ENCODE measurements at places on chromosomes 2 and 18.

DNA sequence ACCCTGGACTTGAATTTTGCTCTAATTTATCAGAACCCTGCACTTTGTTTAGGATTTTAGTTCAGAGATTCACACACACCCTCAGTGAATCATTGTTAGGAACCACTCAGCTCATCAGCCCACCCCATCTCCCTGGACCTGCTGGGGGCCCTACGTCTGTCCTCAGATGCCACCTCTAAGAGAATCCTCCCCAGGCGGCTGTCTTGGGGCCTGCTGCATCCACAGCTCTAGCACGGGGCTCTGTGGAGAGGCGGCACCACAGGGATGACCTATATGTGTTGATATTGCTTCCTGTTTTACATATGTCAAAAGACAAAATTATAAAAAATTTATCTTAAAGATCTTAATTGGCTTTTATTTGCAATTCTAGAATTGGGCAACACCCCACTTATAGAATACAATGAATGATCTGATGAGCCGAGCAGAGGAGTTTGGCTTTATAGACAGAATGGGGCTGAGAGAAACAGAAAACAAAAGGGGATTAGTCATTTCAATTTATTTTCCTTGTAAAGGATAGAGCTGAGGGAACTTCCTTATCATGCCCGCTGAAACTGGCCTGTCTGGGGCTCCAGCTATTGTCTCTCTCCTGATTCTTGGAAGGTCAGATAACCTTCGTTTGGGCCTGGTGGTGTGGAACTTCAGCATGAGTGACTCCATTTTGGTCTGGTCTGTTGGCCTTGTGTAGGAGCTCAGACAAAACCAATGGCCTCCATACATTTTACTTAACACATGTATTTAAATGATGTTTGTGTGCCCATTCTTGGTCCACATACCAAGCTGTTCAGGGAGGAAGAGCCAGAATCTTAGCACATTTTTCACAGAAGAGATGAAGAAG is 1.4 kb downstream of the MYO7B start:
- DNase-seq = no peak

DNA sequence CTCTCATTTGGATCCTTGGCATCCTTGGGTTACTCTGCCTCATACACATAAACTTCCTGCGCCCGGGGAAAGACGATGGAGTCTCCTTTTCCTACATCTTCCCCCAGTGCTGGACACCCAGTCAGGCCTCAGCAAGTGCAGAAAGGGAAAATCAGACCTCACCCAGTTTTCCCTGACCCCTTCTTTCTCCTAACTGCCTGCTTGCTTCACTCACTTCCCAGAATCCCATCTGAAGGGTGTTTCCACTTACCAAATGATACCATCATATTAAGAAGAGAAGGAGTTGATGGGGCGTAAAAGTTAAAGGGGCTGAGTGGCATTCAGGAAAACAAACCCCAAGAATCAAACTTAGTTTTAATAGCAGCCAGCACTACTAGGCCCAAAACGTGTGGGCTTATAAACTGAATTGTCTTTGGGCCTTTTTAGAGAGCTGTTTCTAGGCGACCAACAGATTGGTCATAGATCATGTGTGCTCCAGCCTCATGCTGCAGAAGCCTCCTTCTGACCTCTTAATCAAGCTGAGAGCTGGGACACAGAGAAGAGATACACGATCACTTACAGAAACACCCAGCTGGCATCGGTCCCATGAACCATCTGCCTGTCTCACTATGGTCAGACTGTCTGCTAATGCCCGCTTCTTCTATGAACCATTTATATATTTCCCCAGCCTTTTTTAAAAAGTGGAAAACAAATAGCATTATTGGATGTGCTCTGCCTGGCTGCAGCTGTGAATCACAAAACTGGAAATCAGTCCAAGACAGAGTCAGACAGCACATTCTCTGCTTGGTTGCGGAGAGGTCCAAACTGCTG is 165.7 kb upstream of the SLC14A2 start:
- DNase-seq = no peak

DNA sequence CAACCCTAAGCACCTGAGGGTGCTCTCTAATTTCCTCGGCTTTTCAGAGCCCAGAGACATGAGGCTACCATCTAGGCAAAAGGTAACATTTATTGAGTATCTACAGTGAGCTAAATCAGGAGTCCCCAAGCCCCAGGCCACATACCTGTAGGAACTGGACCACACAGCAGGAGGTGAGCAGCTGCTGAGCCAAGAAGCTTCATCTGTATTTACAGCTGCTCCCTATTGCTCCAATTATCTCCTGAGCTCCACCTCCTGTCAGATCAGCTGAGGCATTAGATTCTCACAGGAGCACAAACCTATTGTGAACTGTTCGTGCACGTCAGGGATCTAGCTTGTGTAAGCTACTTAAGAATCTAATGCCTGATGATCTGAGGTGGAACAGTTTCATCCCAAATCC is 70.2 kb downstream of the RND3 start:
- DNase-seq = no peak

DNA sequence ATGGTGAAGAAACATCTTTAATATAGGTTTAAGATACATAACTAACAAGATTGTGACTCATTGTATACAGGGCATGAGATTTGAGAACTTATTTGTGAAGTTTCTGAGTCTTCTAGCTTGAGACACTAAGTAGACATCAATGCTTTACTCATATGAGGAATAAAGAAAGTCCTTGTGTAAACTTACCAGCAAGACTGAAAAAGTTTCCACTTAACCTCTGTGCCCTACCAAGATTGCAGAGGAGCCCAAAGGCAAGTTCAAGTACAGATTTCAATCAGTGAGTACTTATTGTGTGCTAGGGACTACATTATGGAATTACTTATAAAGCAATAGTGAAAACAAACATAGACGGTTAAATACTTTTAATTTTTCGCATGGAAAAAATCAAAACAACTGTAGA is 1041.2 kb upstream of the CELF4 start:
- DNase-seq = no peak

DNA sequence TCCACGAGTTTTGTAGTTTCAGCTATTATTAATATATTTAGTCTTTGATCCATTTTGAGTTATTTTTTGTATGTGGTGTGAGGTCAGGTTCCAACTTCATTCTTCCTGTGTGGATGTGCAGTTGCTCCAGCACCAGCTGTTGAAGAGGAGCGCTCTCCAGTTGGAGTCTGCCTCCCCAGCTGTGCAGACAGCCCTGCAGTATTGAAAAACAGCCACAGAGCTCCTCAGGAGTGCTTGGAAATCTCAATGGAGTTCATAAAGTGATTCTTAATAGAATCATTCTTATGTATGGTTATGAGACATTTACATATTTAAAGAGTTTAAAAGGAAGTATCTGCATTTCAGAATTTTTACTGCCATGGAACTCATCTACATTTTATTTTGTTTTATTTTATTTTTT is 17.3 kb downstream of the DGKD start:
- no peak for DNase-seq

GRCh38 chr2:30255466-30256408 is 24.4 kb downstream of the LBH start:
- no peak for DNase-seq

DNA sequence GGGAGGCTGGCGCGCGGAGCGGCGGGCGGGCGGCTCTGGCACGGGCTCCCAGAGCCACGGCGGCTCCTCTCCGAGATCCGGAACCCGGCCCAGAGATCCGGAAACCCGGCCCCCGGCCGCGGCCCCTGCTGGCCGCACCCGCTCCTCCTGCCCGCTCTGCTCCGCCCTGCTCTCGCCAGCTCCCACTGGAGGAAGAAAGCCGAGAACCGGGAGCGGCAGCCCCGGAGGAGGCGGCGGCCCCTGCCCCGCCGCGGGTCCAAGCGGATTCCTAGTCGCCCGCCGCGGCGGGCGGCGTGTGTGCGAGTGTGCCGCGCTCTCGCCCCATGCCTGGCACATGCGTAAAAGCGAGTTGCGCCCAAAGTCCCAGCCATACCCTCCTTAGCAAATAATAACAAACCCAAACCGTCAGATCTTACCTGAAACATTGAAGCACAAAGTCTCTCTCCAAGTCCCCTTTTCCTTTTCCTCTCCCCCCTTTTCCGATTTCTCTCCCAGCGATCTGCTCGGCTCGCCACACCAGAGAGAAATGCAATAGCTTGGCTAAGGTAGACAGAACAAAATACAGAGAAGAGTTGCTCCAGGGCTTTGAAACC is 108.7 kb upstream of the KCTD1 start:
- no peak for DNase-seq

DNA sequence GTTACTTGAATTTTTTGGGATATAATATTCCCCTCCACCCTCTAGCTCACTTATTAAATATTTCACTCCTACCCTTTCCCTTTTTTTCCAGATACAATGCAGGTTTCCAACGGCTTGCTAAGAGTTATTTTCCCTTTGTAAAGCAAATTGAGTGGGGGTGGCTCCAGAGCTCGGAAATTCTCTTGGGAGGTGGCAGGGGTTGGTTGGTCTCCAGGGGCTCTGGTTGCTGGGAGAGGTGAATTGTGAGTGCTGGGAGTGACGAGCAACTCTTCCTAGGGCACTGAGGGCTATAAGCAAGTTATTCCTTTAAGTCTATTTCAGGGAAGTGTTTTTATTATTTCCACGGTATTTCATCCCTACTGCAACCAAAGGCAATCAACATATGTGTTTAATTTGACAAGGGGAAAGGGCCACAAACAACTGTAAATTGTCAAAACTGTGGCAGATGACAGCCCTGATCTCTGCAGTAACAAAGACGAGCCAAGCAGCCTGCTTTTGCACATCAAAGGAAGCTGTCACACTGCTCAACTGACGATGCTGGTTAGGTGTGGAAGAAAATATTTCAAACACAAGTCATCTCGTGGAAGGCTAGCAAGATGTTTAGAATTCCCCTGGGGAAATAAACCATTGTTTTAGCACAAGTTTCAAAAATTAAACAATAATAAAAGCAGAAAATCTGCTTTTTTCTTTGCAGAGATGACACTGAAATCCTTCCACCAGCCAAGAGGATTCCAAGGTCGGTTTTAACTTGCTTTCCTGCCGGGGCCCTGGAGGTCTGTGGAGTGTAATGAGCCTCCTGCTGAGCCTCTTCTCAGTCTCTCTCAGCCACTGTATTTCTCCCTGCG is 34.8 kb upstream of the ASXL2 start:
- no peak for DNase-seq

- no peak for DNase-seq
Measured at GRCh38 chr18:76505614-76506013, 10.6 kb upstream of the ZNF516 start.

GRCh38 chr2:16140771-16141640 is 200.7 kb downstream of the MYCN start:
- DNase-seq = no peak

DNA sequence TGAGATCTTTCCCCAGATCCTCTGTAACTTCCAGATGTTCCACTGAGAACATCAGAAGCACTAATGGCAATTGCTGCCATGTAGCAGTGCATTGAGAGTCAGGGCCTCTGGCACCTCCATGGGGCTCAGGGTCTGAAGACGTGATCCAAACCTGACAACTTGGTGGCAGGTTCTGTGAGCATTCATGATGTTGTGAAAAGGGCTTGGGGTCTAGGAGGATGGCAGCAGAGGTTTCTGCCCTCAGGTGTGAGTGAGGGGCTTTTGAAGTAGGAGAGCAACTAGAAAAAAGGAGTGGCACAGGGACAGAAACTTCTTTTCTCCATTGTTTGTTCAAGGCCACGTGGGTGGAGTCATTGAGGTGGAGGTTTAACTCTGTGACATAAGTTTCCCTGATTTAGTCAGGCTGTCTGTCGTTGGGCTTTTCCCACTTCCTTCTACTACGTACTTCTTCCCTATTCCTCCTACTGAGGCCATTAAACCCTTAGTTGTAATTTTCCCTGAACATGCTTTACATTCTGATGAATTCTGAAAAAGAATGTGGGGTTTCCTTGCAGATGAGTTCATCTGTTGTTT is 13.1 kb downstream of the CFLAR start:
- no peak for DNase-seq

DNA sequence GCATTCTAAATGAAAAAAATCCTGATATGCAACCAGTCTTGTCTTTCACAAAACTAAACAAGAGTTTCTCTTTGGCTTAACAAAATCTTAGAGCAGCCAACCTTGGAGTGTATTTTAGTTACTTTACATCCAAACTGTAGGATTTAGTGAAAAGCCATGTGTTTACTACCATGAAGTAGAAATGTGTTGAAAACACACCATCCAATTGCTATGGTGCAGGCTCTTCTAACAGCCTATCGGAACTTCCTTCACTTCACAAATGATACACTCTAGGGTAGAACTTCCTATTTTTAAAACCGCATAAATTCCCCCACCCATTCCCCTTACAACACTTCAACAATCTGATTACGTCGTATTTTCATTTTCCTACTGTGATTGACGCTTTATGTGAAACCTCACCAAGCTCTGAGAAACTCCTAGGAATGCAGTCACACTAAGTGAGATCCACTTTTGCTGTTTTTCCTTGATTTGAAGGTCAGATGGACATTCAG is 74.4 kb upstream of the MAP4K4 start:
- peak; percentile 84 for DNase-seq

- no peak for DNase-seq
Measured at GRCh38 chr18:57446322-57446721, 11.1 kb downstream of the ONECUT2 start.

- peak; percentile 44 for DNase-seq
Measured at GRCh38 chr18:2657788-2658458, 2.4 kb downstream of the SMCHD1 start.

GRCh38 chr2:123915380-123915779 is 109.7 kb upstream of the CNTNAP5 start:
- DNase-seq = no peak

- DNase-seq = no peak
Measured at GRCh38 chr2:40224318-40224717, 227.6 kb downstream of the SLC8A1 start.

DNA sequence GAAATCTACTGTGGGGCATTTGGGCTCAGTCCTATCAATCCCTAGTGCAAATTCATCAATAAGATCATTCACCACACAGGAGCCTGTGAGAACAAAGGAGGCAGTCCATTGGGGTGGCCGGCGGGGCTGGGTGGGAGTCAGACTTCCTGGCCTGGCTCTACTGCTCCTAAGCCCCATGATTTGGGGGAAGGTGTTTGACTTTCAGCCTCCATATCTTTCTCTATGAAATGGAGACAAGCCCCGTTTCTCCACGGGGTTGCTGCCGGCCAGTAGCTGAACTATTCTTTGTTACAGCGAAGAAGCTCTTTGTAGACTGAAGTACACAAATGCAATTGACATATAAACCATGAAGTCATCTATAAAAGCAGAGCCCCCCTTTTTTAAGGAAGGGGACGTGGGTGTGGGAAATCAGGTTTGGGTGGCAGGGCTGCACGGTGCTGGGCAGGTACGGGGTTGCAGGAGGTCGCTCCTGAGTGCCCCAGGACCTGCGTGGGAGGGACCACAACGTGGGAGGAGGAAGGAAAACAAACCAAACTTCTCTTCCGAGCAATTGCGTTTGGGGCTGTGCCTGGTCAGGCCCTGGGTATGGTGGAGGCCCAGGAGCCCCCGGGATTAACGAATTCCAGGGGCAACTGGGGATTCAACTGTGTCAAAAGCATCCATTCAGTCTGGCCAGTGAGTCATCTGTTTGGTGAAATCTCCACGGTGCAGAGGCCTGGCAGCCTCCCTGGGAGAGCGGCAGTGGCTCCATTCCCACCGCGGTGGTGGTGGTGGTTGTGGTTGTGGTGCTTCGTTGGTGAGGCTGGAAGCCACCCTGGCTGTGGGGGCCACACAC is 18.2 kb downstream of the FBLN7 start:
- no peak for DNase-seq
